ENCODE measurements at places on chromosomes 6 and 20. TPM values are rescaled to one million over a fixed set of nuclear protein-coding genes. Genes with fewer than 3 reads are reported as not detected.

GRCh38 chr6:139186242-139186641, 51.4 kb downstream of the HECA start:
- no peak for DNase-seq

DNA sequence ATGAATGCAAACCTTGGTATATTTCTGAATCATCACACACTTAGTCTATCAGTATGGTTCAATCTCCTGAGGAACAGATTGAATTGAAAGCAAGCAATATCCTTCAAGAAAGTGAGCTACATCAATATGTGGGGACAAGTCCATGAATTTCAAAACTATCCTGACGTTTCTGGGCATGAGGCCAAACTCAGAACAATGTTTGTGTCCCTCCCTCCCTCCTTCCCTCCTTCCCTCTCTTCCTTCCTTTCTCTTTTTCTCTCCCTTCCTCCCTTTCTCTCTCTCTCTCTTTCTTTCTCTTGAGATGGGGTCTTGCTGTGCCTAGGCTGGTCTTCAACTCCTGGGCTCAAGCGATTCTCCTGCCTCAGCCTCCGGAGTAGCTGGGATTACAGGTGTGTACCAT, 27.9 kb upstream of the SYNCRIP start:
- peak; percentile 48 for DNase-seq

DNA sequence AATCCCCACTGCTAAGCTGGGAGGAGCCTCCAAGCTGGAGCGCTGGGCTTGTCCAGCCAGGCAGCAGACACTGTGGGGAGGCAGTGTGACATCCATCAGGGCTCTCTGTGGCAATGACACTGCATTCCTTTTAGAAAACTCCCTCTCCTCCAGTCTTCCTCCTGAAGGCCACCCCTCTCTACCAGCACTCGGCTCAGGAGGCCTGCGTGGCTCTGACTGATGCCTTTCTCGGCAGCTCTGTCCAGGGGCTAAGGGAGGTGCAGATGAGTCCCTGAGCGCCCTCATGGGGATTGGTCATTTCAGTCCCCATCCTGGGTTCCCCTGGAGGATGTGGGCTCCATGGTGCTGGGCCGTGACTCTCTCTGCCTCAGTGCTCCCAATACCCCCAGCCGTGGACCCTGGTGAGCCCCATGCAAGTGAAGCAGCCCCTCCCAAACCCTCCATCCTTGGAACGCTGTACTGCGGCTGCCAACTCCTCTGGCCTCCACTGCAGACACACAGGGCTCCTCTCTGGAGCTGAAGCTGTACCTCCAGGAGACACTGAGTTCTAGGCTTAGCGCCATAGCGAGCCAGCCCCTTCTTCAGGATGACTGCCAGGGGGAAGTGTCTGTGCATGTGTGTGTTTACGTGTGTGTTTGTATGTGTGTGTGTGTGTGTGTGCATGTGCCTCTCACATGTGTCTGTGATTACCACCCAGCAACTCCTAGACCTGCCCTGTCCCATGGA, 209.6 kb downstream of the ERMARD start:
- DNase-seq = no peak

- peak; percentile 68 for DNase-seq
These were observed 580.3 kb downstream of the TENT5A start for GRCh38 chr6:81172056-81172740.

DNA sequence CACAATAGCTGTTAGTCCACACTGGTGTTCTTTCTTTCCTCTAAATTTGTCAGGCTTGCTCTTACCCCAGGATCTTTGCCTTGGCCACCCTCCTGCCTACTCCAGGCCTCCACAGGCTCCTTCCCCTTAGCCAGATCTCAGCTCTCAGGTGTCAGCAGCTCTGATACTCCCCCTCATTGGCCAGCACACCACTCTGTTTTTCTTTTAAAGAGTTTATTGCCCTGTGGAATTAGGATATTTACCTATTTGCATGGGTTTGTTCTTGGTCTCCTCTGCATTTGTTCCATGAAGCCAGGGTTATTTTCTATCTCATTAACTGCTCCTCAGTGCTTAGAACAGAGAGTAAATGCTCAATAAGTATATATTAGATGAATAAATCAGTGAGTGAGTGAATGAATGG, 36.8 kb downstream of the GCNT2 start:
- no peak for DNase-seq

The BANF2 gene
- total RNA-seq = not detected

The RIMS4 gene
- not detected for total RNA-seq

GRCh38 chr6:139145661-139146060, 10.8 kb downstream of the HECA start:
- DNase-seq = no peak

The EPHA7 gene
- 31.4 TPM for total RNA-seq

DNA sequence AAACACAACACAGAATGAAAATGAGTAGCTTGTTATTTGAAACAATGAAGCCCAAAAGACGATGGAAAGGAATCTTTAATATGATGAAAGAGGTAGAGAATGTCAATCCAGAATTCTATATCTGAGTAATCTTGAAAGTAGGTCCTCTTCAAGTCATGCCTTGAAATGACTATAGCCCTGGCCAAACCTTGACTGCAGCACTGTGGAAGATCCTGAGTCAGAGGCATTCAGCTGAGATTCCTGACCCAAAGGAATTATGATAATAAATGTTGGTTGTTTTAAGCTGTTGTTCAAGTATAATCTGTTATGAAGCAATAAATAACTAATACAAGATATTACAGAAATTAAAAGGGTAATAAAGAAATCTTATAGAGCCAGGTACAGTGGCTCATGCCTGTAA, 64.8 kb downstream of the IBTK start:
- peak; percentile 27 for DNase-seq

The NDRG3 gene
- total RNA-seq = 18.3 TPM

The CALHM4 gene
- total RNA-seq = 1.3 TPM

The ZBTB46 gene
- total RNA-seq = 9.1 TPM

DNA sequence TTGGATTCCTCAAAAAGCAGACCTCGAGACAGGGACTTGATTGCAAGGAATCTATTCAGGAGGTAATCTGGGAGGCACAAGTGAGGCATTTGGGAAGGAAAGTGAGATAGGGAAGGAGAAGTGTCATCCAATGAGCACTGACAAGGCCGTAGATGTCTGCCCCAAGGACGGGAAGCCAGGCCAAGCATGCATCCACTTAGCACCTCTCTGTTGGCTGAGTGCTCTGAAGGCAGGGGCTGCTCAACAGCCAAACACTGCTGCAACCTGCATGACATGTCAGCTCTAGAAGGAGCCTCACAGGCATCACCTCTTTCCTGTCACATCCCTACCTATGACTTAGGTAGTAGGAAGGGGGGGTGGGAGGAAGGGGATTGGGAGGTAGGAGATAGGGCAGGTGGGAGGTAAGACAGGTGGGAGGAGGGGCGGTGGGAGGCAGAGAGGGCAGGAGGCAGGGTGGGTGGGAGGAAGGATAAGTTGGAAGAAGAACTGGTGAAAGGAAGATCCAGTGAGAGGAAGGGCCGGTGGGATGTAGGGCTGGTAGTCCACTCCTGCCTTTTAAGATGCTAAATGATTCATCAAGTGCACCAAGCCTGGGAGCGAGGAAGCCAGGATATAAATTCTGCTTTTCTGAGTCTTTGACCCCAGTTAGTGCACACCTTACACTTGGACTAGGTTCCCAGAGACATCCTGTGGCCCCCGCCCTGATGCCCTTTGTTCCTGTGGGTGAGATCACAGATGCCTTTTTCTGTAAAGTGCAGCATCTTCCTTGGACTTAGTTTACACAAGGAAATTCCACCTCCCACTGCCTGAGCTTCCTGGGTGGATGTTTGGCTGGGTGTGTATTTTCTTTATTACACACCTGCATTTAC, 83.8 kb upstream of the NXT1 start:
- no peak for DNase-seq

The FLRT3 gene
- 4.1 TPM for total RNA-seq

DNA sequence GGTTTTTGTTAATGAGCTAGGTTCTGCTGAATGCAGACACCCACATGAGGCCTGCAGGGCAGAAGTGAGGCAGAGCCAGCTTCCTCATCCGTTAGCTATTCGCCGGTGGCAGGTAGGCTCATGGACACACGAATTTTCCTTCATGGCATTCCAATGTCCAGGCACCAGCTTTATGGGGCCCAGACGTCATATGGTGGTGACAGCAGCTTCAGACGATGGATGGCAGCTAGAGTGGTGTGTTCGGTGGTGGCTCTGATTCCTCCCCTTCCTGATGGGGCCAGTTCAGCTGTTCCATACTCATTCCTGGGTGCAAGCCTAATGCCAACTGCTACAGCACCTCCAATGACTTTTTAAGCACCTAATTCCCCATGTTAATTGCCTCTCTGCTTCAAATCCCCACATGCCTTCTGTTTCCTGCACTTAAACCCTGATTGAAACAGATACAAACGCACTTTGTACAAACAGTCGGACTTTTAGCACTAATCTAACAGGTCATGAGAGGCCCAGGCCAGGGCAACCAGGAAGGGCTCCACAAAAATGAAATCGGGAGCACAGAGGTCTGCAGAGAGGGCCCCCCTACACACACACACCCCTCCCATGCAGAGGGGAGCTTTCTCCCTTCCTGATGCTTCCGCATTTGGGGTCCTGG, 35.7 kb upstream of the MLN start:
- DNase-seq = no peak

The FNDC1 gene
- not detected for total RNA-seq

The TUBB gene
- 1,379 TPM for total RNA-seq

GRCh38 chr6:152380993-152381898, 255.9 kb downstream of the SYNE1 start:
- peak; percentile 96 for DNase-seq

The UST gene
- total RNA-seq = 4.9 TPM

DNA sequence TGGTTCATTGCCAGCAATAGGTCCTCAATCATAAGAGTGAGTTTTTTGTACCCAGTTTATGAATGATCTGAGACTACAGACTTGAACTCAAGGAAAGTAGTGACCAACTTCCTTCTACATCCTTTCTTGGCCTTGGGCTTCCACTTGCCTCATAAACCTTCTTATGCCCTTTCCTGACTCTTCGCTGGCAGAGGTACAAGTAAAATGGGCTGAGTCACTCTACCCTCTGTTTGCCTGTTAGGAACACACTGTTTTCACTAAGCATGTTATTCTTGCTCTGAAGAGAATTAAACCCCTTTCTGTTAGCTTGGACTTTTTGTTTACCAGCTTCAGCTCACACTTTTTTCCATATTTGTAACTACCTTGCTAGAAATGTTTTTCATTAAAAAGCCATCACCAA, 74.4 kb downstream of the PKHD1 start:
- peak; percentile 14 for DNase-seq

The FBXO5 gene
- 53.7 TPM for total RNA-seq

- DNase-seq = no peak
These were observed 663.9 kb downstream of the DOK5 start for GRCh38 chr20:55139173-55139765.

DNA sequence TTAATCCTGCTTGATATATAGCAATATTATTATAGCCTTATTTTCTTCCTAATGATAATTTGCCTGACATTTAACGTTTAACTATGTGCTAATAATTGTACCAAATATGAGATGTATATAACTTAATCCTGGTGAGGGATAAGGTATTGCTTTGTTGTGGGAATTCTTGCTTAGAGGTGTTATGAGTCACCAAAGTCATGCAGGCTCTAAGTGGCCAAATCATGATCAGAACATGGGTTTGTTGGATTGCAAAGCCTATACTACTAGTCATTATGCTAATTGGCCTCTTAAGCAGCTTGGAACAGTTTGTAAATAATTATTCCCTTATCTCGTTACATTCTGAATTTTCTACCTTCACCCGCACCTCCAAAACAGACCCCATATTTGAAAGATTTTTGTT, 21.9 kb upstream of the C6orf141 start:
- no peak for DNase-seq

- DNase-seq = no peak
These were observed 593.5 kb upstream of the ARID1B start for GRCh38 chr6:156183678-156184077.

The BHLHE23 gene
- not detected for total RNA-seq

- no peak for DNase-seq
These were observed 36.5 kb downstream of the SCML4 start for GRCh38 chr6:107787589-107787960.

DNA sequence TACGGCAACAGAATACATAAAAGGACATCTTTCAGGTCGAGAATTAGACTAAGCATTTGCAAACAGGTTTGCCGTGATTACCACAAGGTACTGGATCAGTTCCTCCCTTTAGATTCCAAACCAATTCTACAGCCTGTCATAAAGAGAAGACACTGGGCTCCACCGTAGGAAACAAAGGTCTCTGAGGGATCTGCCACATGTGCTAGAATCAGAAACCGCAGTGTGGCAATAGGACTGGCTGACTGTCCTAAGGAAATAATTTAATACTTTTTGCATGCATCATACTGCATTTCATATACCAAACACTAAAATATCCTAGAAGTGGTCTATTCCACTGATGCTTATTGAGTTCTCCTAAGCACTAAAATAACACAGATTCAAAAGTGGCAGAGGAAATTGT, 59.2 kb downstream of the POPDC3 start:
- DNase-seq = peak; percentile 62

DNA sequence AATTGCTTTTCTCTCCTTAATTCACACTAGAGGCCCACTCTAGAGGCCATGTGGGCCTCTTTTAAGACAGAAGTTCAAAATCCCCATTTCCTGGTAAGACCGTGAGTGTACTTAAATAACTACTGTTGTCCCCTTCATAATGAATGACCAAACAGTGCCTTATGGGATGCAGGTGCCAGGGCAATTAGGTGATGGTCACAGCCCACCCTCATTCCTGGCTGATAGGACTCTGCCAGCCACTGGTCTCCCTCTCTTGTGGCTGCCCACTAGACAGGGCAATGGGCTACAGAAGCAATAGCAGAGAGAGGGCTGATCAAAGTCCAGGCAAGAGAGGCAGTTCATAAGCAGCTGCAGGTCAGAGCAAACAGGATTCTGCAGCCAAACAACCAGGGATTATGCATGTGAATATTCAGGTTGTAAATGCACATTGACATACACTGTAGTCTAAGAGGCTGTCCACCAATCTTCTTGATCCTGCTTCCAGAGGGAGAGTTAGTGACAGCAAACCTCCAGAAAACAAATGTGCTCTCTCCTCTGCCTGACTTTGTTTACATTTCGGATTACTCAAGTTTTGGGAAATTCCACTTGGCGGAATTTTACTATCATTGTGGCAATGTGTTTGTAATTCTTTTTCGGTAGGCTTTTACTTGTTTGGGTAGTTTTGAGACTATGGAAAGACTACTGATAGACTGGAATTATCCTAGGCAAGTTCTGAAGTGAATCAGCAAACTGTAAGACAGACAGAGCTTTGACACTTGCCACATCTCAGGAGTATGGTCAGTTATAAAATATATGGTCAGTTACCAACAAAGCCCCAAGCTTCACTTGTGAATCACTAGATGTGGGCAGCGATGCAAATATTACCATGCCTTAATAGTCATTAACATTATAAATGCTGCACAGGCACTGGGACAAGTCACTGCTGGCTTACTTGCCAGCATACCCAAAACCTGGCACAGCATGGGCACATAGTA, 12.8 kb downstream of the PTPRK start:
- DNase-seq = no peak

The ESR1 gene
- total RNA-seq = 0.23 TPM

DNA sequence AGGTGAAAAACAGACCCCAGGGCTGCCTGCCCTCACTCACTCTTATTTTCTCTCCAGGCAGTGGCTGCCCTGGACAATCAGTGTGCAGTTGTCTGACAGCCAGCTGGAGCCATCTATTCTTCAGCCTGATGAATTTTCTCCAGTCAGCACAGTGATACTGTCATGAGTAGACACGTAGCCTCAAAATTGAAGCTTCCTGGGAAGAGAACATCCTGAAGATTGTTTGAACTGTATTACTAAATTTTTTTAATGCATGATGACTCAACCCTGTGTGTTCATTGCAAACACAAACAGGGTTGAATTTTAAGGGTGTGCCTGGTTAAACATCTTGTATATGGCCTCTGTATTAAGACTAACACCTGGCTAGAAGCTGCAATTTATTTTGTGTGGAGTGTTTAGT, 49.8 kb upstream of the STXBP5 start:
- peak; percentile 91 for DNase-seq

The ERVFRD-1 gene
- total RNA-seq = not detected

The HLA-DMB gene
- not detected for total RNA-seq
